ENCODE measurements at places on chromosomes 6 and 20.

GRCh38 chr6:27546522-27546921 is 73.6 kb upstream of the ZNF184 start:
- no peak for DNase-seq

- no peak for DNase-seq
Observed at GRCh38 chr6:31723245-31723979, at the start of gene MPIG6B. MPIG6B (plus strand) TSS chr6:31723373; CDS start chr6:31723384, 11 bp downstream.

GRCh38 chr20:13061381-13061780 is 52.6 kb downstream of the SPTLC3 start:
- no peak for DNase-seq

DNA sequence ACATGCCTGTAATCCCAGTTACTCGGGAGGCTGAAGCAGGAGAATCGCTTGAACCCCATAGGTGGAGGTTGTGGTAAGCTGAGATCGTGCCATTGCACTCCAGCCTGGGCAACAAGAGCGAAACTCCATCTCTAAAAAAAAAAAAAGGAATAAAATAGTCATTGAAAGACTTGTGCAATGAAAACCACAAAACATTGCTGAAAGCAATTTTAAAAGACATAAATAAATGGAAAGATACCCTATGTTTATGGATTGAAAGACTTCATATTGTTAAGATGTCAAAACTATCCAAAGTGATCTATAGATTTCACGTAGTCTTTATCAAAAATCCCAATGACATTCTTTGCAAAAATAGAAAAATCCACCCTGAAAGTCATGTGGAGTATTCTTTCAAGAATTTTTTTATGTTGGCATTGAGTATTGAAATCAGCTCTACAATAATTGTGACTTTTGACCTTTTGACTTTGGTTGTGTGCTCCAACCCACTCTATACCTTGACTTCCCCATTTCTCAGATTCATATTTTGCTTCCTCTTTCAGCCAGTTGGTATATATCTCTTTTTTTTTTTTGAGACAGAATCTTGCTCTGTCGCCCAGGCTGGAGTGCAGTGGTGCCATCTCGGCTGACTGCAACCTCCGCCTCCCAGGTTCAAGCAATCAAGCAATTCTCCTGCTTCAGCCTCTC is 45.5 kb upstream of the SLC23A2 start:
- DNase-seq, result no peak

DNA sequence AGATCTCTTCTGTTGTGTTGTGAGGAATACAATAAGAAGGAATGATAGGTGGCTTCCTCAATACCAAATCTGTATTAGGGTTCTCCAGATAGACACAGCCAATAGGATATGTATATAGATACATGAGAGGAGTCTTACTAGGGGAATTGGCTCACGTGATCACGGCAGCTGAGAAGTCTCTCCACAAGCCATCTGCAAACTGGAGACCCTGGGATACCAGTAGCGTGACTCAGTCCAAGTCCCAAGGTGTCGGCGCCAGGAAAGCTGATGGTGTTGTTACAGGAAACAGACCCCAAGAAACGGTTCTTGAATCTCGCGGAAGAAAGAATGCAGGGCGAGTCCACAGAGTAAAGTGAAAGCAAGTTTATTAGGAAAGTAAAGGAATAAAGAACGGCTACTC is 61.4 kb downstream of the SYTL3 start:
- DNase-seq, result no peak

DNA sequence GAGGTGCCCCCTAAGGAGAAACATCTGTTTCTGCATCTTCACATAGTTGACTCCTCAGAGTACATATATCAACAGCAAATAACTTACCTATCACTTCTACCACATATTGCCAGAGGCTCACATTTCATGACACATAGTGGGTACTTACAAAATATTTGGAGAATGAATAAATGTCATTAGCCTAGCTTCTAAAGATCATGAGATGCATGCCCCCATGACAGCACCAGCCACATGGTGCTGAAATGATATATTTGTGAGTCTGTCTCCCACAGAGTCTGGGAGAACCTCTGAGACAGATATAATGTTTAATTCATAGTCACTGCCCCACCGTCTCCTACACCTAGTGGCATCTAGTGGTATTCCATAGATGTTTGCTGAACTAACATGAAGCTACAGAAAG is 555.6 kb downstream of the KIF16B start:
- DNase-seq, result no peak

GRCh38 chr6:118186672-118187567 is 279.9 kb downstream of the SLC35F1 start:
- no peak for DNase-seq

DNA sequence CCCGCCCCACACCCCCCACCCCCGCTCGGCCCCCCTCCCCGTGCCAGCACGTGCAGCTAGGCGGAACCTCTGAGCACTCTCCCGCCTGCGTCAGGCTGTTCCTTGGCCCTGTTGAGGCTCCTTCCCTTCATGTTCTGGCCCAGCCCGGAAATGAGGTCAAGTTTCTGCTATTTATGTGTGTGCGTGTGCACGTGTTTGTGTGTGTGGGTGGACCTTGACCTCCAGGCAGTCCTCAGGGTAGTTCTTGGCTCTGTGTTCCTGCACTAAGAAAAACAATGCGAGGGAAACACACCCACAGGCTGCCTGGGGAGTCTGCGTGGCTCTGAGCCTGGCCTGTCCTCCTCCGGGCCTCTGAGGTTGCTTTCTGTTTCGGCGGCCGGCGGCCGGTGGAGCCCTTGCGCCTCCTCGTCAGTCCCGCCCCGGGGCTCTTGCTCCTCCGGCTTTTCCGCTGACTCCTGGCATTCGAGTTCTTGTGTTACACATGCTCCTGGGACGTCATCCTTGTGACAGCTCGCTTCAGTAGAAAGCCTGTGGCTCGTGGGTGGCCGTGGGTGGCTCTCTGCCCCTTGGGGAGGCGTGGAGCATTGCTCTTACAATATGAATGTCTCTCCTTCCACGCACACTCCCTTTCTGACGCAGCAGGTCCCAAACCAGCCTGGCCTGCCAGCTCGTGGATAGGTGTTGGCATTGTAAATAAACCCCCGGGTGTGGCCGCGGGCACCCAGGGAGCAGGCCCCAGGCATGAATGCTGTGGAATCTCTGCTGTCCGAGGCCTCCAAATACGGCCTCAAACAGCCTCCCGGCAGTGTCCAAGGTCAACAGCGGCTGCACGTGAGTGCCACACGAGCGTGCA is 10.0 kb downstream of the SLCO4A1 start:
- peak; percentile 90 for DNase-seq

DNA sequence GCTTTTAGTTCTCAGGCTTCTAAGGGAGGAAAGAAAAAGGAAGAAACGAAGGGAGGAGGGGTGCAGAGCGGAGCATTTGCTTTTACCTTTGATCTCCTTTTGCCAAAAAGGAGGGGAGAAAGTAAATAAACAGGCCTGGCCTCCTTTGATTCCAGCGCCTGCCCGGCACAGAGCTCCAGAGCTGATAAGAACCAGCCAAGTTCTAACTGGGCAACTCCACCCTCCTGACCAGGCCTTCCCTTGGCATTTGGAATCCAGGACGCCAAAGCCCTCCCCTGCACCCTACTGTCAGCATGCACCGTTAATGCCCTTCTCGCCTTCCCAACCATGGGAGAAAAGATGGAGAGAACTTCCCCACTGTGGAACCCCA is 120.8 kb upstream of the PTPN1 start:
- no peak for DNase-seq

GRCh38 chr6:37980222-37980595 is 160.7 kb downstream of the ZFAND3 start:
- DNase-seq, result no peak

GRCh38 chr6:88135578-88136114 is 30.5 kb downstream of the CNR1 start:
- DNase-seq, result no peak

- DNase-seq, result no peak
Observed at GRCh38 chr20:2230726-2231488, 64.9 kb upstream of the TGM3 start.

GRCh38 chr6:108610270-108610839 is 49.6 kb downstream of the FOXO3 start:
- DNase-seq, result no peak

- no peak for DNase-seq
Observed at GRCh38 chr20:20888266-20888656, 175.8 kb upstream of the RALGAPA2 start.

GRCh38 chr6:36674942-36675341 is 3.6 kb upstream of the CDKN1A start:
- DNase-seq, result no peak

GRCh38 chr20:57248132-57248797 is 18.2 kb downstream of the BMP7 start:
- no peak for DNase-seq

DNA sequence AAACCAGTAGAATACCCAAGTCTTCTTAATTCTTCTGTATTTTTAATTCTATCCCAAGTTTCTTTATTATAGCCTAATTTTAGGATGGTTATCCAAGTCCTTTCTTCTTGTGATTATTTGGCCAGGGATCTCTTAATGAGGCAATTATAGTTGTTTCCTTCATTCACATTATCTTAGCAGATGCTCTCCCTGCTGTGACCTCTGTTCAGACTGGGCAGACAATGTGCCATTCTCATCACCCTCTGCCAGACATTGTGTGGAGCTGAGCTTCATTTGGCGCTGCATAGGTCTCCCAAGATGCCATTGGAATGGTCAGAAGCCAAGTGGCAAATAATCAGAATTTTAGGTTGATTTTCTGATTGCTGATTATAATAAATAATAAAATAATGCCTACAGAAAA is 79.4 kb downstream of the LIN28B start:
- DNase-seq, result no peak

- no peak for DNase-seq
Observed at GRCh38 chr20:62788607-62789006, 7.7 kb upstream of the MRGBP start.

- DNase-seq, result no peak
Observed at GRCh38 chr20:15673206-15673605, 900.0 kb downstream of the KIF16B start.

DNA sequence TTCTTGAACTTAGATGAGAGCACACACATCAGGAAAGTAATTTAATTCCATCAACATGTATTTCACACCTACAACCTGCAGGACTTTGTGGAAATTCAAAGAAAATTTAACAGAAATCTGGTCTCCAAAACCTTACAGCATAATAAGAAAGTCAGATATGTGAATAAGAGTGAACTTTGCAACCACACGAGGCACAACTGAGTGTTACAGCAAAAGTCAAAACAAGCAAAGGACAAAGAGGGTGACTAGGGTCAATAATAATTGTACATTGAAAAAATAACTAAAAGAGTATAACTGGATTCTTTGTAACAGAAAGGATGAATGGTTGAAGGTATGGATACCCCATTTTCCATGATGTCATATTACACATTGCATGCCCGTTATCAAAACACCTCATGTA is 113.8 kb downstream of the MTFR2 start:
- DNase-seq, result no peak

GRCh38 chr6:3751730-3752530 is 417 bp upstream of the PXDC1 start:
- no peak for DNase-seq

DNA sequence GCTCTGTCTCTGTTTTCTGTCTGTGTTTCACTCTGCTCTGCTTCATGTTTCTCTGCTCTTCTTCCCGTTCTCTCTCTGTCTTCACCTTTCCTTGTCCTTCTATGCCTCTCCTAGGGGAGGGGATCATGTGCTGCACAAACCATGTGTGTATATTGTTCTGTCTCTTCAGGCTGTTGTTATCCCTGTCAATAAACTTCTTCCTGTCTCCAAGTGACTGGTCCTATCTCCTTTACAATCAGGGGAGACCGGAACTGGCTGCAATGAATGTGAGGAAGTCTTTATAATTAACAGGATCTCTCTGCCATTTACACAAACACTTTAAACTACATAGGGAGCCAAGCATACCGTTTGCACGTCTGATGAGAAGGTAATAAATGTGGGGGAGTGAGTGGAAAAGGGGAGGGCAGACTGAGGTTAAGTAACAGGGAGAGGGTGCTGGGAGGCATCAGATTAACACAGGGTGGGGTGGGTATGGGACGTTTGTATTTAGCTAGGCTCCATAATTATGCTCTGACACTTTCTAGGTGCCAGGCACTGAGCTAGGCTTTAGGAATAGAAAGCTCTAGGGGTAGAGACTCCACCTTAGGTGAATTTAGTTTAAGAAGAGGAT is 626.1 kb downstream of the DHX35 start:
- DNase-seq, result no peak

DNA sequence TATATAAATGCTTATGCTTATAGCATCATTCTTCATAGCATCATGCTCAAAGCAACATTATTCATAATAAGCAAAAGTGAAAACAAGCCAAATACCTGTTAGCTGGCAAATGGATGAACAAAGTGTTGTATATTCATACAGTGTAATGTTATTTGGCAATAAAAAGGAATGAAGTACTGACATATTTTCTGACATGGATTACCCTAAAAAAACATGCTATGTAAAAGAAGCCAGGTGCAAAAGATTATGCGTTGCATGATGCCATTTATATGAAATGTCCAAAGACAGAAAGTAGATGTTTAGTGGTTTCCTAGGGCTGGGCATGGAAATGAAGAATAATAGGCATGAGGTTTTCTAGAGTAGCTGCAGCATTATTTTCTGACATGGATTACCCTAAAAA is 77.1 kb downstream of the GFRA4 start:
- no peak for DNase-seq

GRCh38 chr20:34834459-34834893 is 9.0 kb upstream of the NCOA6 start:
- no peak for DNase-seq

DNA sequence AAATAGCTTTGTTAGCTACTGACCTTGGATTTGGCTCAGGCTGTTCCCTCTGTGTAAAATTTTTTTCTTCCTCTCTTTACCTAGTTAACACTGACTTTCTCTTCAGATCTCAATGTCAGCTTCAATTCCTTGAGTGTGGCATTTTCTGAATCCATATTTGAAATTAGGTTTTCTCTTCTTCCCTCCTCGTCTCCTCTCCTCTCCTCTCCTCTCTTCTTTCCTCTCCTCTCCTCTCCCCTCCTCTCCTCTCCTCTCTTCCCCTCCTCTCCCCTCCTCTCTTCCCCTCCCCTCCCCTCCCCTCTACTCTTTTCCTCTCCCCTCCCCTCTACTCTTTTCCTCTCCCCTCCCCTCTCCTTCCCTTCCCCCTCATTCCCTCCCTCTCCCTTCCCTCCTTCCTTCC is 453.3 kb downstream of the BMP2 start:
- DNase-seq, result no peak

- no peak for DNase-seq
Observed at GRCh38 chr6:35209081-35209480, 4.7 kb upstream of the SCUBE3 start.

Data from smooth muscle cell of the brain vasculature (primary cell).